Keratinocyte (primary cell): ENCODE measurements at places on chromosomes 4 and X.
A peak's percentile ranks its signal among the peaks of the same experiment; 100 is the strongest.

DNA sequence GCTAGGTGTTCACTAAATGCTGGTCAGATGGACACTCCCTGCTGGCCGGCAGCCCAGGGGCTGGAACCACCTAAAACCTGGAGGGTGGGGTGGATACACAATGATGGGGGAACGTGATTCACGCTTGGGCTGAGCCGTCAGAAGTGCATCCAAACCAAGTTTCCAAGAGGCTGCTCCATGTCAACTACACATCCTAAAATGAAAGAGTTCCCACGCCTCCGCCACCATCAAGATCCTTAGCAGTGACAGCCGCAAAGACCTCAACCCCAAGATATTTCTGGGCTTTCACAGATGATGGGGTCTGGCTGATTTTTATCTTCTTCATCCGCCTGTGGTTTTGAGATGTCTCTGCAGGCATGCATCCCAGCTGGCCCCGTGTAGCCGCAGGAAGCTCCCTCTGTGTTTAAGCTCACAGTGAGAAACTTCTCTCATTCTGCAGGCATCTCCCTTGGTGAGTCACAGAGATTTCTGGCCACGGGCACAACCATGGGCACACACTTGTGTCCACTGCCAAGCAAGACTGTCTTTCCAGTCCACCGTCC is 84.4 kb downstream of the HTRA3 start:
- DNase-seq, result no peak

DNA sequence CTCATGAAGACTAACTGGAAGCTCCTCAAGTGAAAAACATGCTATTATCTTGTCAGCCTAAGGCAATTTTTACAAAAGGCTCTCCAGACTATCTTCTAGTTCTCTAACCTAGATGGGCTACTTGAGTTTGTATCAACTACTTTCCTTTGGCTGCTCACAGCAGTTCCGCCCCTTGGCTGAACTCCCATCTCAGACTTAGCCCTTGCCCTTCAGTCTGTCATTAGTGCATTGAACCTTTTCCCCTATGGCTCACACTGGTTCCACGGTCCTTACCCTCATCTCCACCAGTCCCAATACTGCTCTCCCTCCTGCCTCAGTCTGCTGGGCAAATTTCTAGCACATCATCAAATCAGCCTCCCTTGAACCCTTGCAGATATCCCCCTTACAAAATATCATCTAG is 362.3 kb downstream of the PPP1R2C start:
- no peak for DNase-seq

GRCh38 chrX:133171962-133172708 is 46.0 kb downstream of the TFDP3 start:
- DNase-seq, result no peak

GRCh38 chrX:1427756-1428155 is 25.0 kb downstream of the ASMTL start:
- no peak for DNase-seq

DNA sequence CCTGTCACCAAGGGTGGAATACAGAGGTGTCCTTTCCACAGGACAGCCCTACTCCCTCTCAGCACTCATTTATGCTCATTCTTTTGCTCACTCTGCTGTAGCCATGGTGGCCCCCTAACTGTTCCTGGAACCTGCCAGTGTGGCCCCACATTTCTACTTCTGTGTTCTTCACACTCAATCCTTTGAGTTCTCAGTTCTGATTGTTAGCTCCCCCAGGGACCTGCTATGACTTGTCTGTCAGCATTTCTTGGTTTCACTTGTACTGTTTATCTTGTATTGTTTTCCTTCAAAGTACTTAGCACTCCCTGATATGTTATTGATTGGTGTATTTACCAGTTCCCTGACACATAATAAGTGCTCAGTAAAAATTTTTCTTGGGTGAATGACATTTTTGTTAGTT is 14.9 kb downstream of the VBP1 start:
- no peak for DNase-seq

GRCh38 chr4:8108991-8109390 is 49.6 kb downstream of the ABLIM2 start:
- no peak for DNase-seq

DNA sequence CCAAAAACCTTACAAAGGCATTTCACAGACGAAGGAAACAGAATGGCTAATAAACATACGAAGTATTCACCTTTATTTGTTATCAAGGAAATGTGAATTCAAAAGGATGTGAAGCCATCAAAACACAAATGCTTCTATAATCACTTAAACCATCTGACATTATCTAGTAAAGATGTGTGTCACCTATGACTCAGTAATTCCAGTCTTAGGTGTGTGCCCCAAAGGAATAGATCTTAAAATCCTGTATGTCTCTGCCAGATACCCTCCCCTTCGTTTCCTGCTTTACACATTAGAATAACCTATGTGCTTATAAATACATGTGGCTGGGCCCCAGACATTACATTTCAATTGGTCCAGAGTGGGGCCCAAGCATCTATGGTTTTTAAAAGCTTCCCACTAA is 41.8 kb upstream of the CEP135 start:
- DNase-seq, result peak; percentile 32

DNA sequence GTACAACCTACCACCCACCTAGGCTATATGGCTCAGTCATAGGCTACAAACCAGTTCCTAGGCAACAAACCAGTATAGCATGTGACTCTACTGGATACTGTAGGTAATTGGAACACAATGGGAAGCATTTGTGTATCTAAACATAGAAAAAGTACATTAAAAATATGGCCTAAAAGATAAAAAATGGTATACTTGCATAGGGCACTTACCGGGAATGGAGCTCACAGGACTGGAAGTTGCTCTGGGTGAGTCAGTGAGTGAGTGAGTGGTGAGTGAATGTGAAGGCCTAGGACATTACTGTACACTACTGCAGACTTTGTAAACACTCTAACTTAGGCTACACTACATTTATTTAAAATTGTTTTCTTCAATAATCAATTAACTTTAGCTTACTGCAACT is 139.2 kb upstream of the RBPJ start:
- no peak for DNase-seq

- no peak for DNase-seq
These were observed 605.1 kb downstream of the PCDH18 start for GRCh38 chr4:136927172-136927571.

- DNase-seq, result no peak
These were observed 98.2 kb upstream of the HHIP start for GRCh38 chr4:144547678-144548298.

DNA sequence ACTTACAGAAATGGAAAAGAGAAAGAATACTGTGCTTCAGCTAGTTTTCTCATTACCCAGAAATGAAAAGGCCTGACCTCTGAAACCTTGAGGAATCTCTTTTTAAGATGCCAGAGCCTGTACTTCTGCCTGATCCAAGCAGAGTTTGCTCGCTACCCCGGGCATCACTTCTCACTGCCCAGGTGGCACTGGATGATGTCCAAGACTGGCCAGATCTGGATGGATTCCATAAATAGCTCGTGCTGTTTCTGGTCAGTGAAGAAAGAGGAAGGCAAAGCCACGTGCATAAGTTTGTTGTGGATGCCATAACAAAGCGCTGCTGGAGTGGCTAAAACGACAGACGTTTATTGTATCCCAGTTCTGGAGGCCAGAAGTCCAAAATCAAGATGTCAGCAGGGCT is 133.5 kb downstream of the TBL1X start:
- no peak for DNase-seq

- DNase-seq, result no peak
These were observed 13.3 kb downstream of the MPP1 start for GRCh38 chrX:154791939-154792338.

DNA sequence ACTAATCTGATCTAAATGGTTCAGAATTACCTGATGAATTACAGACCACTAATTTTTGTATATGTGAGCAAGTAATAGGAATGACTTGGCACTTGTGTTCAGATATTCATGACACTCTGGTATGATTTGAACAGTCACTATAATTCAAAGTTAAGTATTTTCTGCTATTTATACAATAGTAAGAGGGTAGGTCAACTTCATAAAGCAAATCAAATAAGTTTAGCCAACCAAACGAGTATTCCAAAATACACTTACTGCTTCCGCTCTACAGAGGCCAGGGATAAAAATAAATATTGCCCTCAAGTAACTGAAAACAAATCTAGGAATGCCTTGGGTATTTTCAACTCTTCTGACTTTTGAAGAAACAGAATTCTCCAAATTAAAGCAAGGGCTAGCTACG is 9.1 kb downstream of the EMCN start:
- no peak for DNase-seq

- DNase-seq, result no peak
These were observed 59.8 kb upstream of the RPL34 start for GRCh38 chr4:108560616-108561015.

GRCh38 chr4:86965019-86965976 is 30.5 kb downstream of the AFF1 start:
- DNase-seq, result no peak

DNA sequence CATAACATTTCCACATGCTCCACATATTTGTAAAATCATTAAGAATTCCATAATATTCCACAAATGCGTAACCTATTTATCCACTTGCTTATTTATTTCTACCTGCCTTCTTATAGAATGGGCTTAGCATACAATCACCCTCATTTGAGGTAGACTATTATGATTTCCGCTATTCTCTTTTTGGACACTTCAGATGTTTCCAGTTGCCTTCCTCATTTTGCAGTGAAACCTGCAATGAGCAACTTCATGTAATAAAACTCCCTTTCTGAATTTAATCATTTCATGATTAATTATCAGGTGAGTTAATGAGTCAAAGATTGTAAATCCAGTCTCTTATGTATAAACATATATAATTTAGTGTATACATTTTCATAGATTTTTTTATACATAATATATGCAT is 58.0 kb downstream of the PPP3CA start:
- DNase-seq, result no peak

DNA sequence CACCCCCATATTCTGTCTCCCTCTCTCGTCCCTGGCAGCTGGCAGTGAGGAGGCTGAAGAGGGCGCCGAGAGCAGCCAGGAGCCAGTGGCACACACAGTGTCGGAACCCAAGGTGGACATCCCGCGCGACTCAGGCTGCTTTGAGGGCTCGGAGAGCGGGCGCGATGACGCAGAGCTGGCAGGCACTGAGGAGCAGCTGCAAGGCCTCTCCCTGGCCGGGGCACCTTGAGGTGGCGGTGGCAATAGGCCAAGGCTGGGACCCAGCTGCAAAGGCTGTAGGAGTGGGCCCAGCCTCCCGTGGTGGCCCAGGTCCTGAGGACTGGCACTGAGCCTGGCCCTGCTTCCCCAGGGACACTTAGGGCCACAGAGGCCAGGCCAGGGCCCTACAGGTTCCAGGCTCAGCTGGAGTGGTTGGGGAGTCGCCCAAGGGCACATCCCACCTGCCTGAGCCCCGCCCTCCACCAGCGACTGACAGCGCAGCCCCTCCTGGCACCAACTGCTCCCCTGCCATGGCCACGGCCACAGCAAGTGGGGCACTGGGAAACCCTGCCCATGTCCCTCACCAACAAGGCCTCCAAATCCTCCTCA is 13.9 kb downstream of the SASH3 start:
- DNase-seq, result no peak

DNA sequence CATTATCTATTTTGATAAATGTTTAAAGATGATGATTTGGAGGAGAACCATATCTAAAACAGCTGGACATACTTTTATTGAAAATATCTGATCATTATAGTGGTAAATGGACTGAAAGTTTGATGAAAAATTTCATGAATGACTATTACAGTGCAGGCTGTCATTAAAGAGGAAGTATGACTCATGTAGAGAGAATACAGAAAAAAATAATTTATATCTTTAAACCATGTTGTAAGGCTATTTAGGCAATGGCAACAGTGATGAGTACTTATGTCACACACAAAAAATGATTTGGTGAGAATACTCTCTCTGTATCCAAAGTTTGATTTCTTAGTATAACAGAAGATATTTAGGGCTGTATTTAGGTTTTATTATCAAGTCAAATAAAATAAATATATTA is 3.9 kb upstream of the GLRB start:
- no peak for DNase-seq

GRCh38 chr4:17556498-17556897 is 20.5 kb upstream of the LAP3 start:
- no peak for DNase-seq

DNA sequence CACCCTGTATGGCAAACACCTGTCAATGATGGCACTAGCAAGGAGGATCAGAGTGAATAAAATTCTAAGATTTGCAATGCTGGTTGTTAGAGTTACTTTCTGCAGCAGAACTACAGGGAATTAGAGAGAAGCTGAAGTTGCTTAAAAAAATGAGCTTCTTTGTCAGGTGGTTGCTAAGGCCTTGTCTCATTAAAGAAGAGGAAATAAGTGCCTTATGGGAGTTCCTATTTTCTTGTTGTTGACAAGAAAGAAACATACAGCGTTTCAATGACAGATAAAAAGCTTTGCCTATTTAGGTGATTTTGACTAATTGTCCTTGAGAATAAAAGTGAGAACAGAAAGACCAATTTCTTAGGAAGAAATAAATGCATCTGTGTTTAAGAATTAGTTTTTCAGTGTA is 106.0 kb upstream of the ARHGAP24 start:
- no peak for DNase-seq

DNA sequence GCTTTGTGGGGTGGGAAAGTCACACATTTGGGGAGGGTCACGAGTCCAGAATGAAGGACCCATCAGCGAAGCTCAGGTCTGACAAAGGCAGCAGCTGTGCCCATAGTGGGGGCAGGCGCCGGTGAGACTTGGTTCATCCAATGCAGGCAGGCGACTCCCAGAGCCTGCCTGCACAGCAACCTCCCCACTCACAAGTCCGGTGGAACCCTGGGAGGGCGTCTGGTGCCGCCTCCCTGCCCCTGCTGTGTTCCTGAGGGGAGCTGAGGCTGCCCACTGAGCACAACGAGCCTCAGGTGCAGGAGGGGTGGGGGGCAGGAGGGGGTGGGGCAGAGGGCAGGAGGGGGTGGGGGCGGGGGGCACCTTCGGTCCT is 13.7 kb downstream of the LRPAP1 start:
- DNase-seq, result no peak

GRCh38 chrX:29231800-29232199 is 644.6 kb downstream of the IL1RAPL1 start:
- DNase-seq, result no peak

GRCh38 chr4:87236861-87237260 is 16.4 kb upstream of the KLHL8 start:
- DNase-seq, result no peak

GRCh38 chr4:39808231-39808749 is 110.4 kb downstream of the UBE2K start:
- no peak for DNase-seq
